ENCODE measurements at places on chromosomes 7 and 10.

DNA sequence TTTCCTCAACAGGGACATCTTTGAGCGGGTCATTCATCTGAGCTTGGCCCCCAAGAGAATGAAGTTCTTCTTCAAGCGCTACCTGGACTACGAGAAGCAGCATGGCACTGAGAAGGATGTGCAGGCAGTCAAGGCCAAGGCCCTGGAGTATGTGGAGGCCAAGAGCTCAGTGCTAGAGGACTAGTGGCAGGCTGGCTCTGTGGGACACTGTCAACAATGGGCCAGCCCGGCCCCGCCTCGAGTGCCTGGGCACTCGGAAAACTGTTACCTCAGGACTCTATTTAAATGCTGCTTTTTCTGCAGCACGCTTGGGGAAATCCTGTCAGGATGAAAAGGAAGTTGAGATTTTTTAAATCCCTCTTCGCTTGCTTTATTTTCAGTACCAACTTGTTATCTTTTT, 6.8 kb downstream of the CALHM2 start:
- no peak for DNase-seq

GRCh38 chr7:40400525-40400924, 265.7 kb downstream of the SUGCT start:
- no peak for DNase-seq

GRCh38 chr10:117503244-117504205, 39.0 kb upstream of the EMX2 start:
- peak; percentile 49 for DNase-seq

GRCh38 chr7:29207162-29207801, 12.7 kb downstream of the CHN2 start:
- DNase-seq: no peak

Measured in right renal pelvis (tissue), 4 donors.